ENCODE measurements at places on chromosomes 5 and 9.

DNA sequence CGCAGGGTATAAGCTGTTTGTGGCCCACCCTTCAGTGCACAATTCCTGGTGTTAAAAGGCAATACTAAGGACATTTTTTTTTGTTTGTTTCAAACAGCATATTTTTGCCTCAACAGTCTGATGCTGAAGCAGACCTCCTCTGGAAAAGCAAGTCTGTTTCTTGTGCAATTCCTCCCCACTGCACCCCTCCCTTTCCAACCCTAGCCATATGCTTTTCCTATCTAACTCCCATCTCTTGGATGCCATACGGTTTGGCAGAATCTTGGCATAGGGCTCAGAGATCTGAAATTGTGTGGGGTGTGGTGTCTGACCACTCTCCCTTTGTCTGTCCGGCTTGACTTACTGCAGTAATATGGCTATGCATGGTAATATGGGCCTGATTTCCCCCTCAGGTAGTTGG, 161.6 kb downstream of the TMEM38B start:
- H3K4me1 ChIP-seq, result peaks cover 53% of the 10 kb centered on the region
- no peak overlapping the region for H3K4me3 ChIP-seq
- H3K27ac ChIP-seq, result no peak overlapping the region
- no peaks in the 10 kb centered on the region for H3K36me3 ChIP-seq
- DNase-seq, result no peak

GRCh38 chr5:1171340-1171941, 30.0 kb upstream of the SLC6A19 start:
- peaks cover 6% of the 10 kb centered on the region for H3K27me3 ChIP-seq
- no peak overlapping the region for H3K4me3 ChIP-seq
- no peak for DNase-seq

DNA sequence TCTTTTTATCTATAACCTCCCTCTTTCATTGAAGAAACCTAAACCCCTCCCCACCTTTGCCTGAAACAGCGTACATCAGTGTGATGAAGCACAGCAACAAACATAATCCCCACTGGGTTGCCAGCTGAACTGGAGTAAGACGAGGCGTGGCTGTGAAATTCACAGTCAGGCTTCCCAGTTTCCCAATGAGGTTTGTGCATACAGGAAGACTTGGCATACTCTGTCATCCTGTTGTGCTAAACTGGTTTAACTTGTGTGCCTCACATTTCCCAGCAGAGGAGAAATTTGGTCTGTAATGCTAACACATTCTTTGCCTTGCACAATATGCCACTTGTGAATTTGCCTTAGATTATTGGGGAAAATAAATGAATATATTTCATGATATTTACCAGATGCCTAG, 121.5 kb downstream of the SV2C start:
- no peaks in the 10 kb centered on the region for H3K4me1 ChIP-seq
- H3K27me3 ChIP-seq, result peaks cover 19% of the 10 kb centered on the region
- H3K4me3 ChIP-seq, result no peak overlapping the region
- no peak overlapping the region for H3K27ac ChIP-seq
- DNase-seq, result no peak

GRCh38 chr5:55141945-55142690, 17.9 kb upstream of the GPX8 start:
- no peak overlapping the region for H3K4me3 ChIP-seq
- H3K4me1 ChIP-seq, result peaks cover 4% of the 10 kb centered on the region
- peaks cover 53% of the 10 kb centered on the region for H3K27me3 ChIP-seq
- no peak overlapping the region for H3K27ac ChIP-seq
- DNase-seq, result no peak

DNA sequence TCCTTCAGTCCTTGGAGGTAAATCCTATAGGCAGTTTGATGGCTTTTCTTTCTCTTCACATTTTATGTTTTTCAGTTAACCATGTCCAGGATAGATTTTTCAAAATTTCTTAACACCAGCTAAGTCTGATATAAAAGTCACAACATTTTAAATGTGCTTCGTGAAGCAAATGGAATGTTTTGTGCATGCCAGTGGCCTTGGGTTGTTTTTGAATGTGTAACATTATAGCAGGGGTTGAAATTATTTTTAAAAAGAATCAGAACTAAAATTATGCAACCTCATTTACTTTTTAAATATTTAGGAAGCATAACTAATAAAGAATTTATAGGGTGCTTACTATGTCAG, 201.1 kb downstream of the ARHGEF28 start:
- H3K27ac ChIP-seq, result no peak overlapping the region
- no peak for DNase-seq
- H3K36me3 ChIP-seq, result peaks cover 5% of the 10 kb centered on the region
- H3K4me3 ChIP-seq, result no peak overlapping the region

- no peak for DNase-seq
- no peak overlapping the region for H3K4me3 ChIP-seq
- no peaks in the 10 kb centered on the region for H3K36me3 ChIP-seq
- no peak overlapping the region for H3K27ac ChIP-seq
- no peaks in the 10 kb centered on the region for H3K4me1 ChIP-seq
- H3K27me3 ChIP-seq, result no peaks in the 10 kb centered on the region
These were observed 87.9 kb downstream of the KCNT1 start for GRCh38 chr9:135789838-135790291.

DNA sequence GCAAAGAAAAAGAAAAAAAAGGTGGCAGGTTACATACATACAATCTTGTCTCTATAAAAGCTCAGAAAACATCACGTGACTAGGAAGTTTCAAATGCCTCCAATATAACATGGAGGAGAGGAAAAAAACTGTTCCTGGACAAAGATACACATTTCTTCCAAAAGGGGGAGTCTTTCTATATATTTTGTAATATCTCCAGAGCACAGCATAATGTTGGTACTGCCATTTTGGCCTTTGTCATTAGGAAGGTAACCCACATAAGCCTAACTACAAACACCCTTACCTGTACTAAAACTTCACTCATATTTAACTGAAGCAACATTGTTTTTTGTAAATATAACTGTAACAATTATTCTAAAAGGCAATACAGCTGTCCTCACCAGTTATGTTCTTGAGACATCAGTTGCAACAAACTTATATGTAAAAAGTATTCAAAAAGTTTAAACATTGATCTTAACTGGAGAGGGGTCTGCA, 1.2 kb upstream of the BTF3 start:
- peaks cover 16% of the 10 kb centered on the region for H3K27me3 ChIP-seq
- H3K36me3 ChIP-seq, result peaks cover 17% of the 10 kb centered on the region
- no peak for DNase-seq
- peak overlapping the region; percentile 96 for H3K4me3 ChIP-seq

- DNase-seq, result no peak
- H3K36me3 ChIP-seq, result peaks cover 62% of the 10 kb centered on the region
- no peaks in the 10 kb centered on the region for H3K27me3 ChIP-seq
These were observed 2.6 kb downstream of the HNRNPH1 start for GRCh38 chr5:179620703-179621350.

- H3K4me1 ChIP-seq, result no peaks in the 10 kb centered on the region
- no peaks in the 10 kb centered on the region for H3K36me3 ChIP-seq
- DNase-seq, result no peak
- H3K4me3 ChIP-seq, result no peak overlapping the region
These were observed 59.4 kb upstream of the RAPGEF1 start for GRCh38 chr9:131799177-131799823.

GRCh38 chr9:121836366-121836885, 185.0 kb downstream of the DAB2IP start:
- H3K27ac ChIP-seq, result no peak overlapping the region
- H3K27me3 ChIP-seq, result no peaks in the 10 kb centered on the region
- H3K4me1 ChIP-seq, result no peaks in the 10 kb centered on the region
- H3K4me3 ChIP-seq, result no peak overlapping the region
- peak; percentile 54 for DNase-seq

- no peak overlapping the region for H3K4me3 ChIP-seq
- no peaks in the 10 kb centered on the region for H3K27me3 ChIP-seq
- peaks cover 12% of the 10 kb centered on the region for H3K4me1 ChIP-seq
- H3K36me3 ChIP-seq, result no peaks in the 10 kb centered on the region
These were observed 143.7 kb upstream of the FSTL4 start for GRCh38 chr5:133756036-133756435.

- peaks cover 33% of the 10 kb centered on the region for H3K4me1 ChIP-seq
- H3K27ac ChIP-seq, result no peak overlapping the region
- no peak for DNase-seq
- no peaks in the 10 kb centered on the region for H3K27me3 ChIP-seq
These were observed 91.8 kb downstream of the PDE6A start for GRCh38 chr5:149852641-149853330.

- no peak overlapping the region for H3K27ac ChIP-seq
- no peaks in the 10 kb centered on the region for H3K27me3 ChIP-seq
- H3K4me1 ChIP-seq, result no peaks in the 10 kb centered on the region
- H3K4me3 ChIP-seq, result no peak overlapping the region
These were observed 386.2 kb downstream of the PRDM9 start for GRCh38 chr5:23893561-23893960.

- H3K27me3 ChIP-seq, result no peaks in the 10 kb centered on the region
- no peak overlapping the region for H3K4me3 ChIP-seq
- DNase-seq, result no peak
- peak overlapping the region; percentile 44 for H3K27ac ChIP-seq
These were observed 30.0 kb downstream of the RAPGEF1 start for GRCh38 chr9:131709771-131710431.

- H3K4me3 ChIP-seq, result no peak overlapping the region
- no peaks in the 10 kb centered on the region for H3K36me3 ChIP-seq
- peaks cover 7% of the 10 kb centered on the region for H3K4me1 ChIP-seq
- no peak overlapping the region for H3K27ac ChIP-seq
- H3K27me3 ChIP-seq, result no peaks in the 10 kb centered on the region
- no peak for DNase-seq
These were observed 498.9 kb upstream of the WWC1 start for GRCh38 chr5:167792514-167792913.

DNA sequence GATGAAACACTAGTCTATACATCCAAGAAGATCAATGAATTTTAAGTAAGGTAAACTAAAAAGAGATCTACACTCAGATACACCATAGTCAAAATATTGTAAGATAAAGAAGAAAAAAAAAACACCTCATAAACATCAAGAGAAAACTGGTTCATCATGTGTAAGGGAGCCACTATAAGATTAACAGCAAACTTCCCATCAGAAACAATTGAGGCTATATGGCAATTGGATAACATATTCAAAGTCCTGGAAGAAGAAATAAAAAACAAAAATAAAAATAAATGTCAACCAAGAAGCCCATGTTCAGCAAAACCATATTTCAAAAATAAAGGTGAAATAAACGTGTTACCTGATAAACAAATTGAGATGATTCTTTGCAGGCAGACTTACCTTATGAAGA, 3.6 kb downstream of the OR13C8 start:
- no peak overlapping the region for H3K4me3 ChIP-seq
- H3K36me3 ChIP-seq, result no peaks in the 10 kb centered on the region
- no peaks in the 10 kb centered on the region for H3K27me3 ChIP-seq
- DNase-seq, result no peak

GRCh38 chr5:94442991-94443390, 175.4 kb downstream of the KIAA0825 start:
- H3K4me3 ChIP-seq, result no peak overlapping the region
- no peak overlapping the region for H3K27ac ChIP-seq
- H3K4me1 ChIP-seq, result no peaks in the 10 kb centered on the region

DNA sequence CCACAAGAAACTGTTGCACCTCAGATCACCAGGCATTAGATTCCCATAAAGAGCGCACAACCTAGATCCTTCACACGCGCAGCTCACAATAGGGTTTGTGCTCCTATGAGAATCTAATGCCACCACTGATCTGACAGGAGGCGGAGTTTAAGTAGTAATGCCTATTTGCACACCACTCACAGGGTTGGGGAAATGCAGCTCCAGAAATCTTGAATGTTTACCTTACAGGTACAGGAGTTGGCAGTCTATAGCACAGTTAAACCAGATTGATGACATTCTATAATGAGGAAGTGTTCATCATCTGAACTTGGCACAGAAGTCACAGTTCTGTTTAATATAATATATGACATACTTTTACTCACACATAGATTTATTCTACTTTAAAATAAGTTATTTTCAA, 732.2 kb upstream of the ZNF608 start:
- H3K4me3 ChIP-seq, result no peak overlapping the region
- no peaks in the 10 kb centered on the region for H3K27me3 ChIP-seq
- no peak overlapping the region for H3K27ac ChIP-seq
- peaks cover 26% of the 10 kb centered on the region for H3K4me1 ChIP-seq

- no peaks in the 10 kb centered on the region for H3K4me1 ChIP-seq
- DNase-seq, result no peak
- H3K36me3 ChIP-seq, result no peaks in the 10 kb centered on the region
- no peak overlapping the region for H3K27ac ChIP-seq
- H3K27me3 ChIP-seq, result no peaks in the 10 kb centered on the region
These were observed 32.9 kb upstream of the CDK20 start for GRCh38 chr9:88007291-88007650.

- no peaks in the 10 kb centered on the region for H3K27me3 ChIP-seq
- no peak overlapping the region for H3K4me3 ChIP-seq
- H3K4me1 ChIP-seq, result no peaks in the 10 kb centered on the region
- H3K36me3 ChIP-seq, result peaks cover 3% of the 10 kb centered on the region
- H3K27ac ChIP-seq, result no peak overlapping the region
These were observed 344.1 kb downstream of the NR2F1-AS1 start for GRCh38 chr5:93236807-93237421.

DNA sequence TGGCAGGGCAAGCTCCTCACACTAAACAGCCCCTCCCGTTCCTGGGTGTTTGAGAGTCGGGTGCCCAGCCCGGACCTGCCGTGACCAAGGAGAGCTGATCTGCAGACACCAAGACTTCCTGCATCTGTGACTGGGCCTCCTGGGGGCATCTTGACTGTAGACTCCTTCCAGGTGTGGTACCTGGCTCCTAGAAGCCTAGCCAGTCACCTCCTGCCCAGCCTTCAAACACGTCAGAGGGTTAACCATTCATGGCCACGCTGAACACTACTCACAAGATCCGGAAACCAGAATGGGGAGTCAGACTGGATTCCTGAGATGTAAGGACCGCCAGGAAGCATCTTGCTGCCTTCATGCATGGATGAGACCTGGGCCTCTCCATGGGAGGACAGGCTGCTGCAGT, 3.7 kb upstream of the LCN2 start:
- H3K4me1 ChIP-seq, result peaks cover 8% of the 10 kb centered on the region
- H3K36me3 ChIP-seq, result no peaks in the 10 kb centered on the region
- H3K27ac ChIP-seq, result no peak overlapping the region
- DNase-seq, result no peak
- no peak overlapping the region for H3K4me3 ChIP-seq
- no peaks in the 10 kb centered on the region for H3K27me3 ChIP-seq

DNA sequence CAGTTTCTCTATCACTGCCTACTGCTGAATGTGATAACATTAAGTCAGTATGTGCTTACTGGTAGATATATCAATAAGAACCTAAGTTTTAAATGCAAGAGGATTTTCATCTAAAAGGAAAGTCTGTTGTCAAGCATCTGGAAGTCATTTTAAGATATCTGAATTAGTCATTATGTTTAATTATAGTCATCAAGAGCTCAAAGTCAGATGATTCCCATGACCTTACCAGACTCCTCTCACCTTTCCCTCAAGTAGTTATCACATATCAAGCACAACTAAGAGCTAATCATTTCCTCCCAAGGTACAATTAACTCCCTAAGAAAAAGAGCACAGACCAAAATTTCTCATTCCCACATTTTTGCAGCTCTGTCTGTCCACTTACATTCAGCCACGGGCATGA, 45.5 kb downstream of the PUM3 start:
- H3K4me3 ChIP-seq, result no peak overlapping the region
- peaks cover 65% of the 10 kb centered on the region for H3K36me3 ChIP-seq
- H3K4me1 ChIP-seq, result peaks cover 17% of the 10 kb centered on the region
- no peaks in the 10 kb centered on the region for H3K27me3 ChIP-seq

All from osteocyte (in vitro differentiated cells).